CD4-positive, alpha-beta T cell treated with Interleukin-1 beta for 1 hour (primary cell): ENCODE measurements at places on chromosomes 12 and 14.

DNA sequence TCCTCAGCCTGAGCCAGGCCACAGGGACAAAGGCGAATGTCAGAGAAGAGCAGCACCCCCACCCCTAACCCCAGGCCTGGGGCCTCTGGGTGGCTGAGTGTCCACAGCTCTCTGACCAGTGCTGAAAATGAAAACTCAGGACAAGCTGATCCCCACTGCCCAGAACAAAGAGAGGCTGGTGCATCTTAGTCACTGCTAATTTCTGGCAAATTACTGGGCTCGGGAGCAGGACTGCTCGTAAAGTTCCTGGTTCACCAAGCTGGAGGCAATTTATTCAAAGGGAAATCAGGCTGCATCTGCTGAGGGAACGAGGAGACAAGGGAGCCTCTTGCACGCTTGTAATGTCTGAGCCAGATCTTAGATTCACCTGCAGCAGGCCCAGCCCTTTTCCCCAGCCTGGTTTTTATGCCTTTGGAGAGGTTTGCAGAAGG is 43.2 kb downstream of the CALM1 start:
- DNase-seq: no peak

- no peak for DNase-seq
Observed at GRCh38 chr14:75032939-75033338, 18.3 kb downstream of the MLH3 start.

DNA sequence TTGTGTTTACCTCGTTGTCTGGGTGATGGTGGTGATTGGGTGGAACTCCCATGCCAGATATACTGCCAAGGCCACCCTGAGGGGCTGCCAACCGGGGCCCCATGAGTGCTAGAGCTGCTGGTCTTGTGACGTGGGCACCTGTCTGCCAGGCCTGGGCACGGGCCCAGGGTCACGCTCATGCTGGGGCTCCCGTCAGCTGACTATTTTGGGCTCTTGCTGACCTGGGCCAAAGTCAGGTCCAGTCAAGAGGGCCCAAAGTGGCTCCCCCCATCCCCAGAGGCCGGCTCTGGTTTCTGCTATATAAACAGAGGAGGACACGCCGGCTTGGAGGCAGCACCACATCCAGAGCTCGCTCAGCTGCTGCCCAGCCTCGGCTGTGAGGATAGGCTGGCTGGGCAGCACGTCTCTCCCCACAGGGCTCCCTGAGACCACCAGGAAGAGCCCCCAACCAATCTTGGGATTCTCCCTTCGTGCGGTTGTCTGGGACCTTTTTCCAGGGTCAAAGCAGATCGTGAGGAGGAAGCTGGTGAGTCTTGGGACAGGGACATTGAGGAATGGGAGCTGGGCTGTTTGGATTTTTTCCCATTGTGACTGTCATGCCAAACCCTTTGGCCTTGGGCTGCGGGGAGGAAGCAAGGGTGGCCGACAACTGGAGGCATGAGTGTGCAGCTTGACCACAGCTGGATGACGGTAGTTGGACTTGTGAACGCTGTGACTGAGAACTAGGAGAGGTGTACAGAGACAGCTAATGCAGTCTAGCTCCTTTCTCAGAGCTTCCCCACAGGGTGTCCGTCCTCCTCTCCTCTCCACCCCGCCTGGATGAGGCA is 7.6 kb upstream of the NR4A1 start:
- no peak for DNase-seq

DNA sequence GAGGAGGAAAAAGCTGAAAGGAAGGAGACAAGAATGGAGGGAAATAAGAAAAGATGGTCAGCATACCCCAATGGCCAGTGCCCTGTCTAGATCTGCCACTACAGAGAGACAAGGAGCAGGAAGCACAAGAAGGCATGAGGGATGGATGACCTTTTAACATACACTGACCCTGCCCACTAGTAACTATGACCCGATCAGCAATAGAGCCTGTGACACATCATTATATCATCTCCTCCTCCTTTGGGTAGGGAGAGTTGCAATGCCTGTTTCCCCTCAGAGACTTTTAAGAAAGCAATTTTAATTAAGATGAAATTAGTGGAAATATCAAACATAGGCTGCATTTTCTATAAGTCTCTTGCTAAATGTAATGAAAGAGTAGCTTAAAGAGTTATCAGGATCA is 4.7 kb upstream of the SLC2A13 start:
- DNase-seq: no peak

- no peak for DNase-seq
Observed at GRCh38 chr12:94099632-94100031, 48.7 kb upstream of the PLXNC1 start.
